ENCODE measurements at places on chromosomes 2 and 18. TPM values are rescaled to one million over a fixed set of nuclear protein-coding genes. Genes with fewer than 3 reads are reported as not detected.
A peak's percentile ranks its signal among the peaks of the same experiment; 100 is the strongest.

Gene METTL8
- 41.5 TPM for total RNA-seq

Gene NEU4
- 0.49 TPM for total RNA-seq

Gene TIGD1
- total RNA-seq, result 7.9 TPM

GRCh38 chr2:15840148-15840547 is 100.2 kb upstream of the MYCN start:
- DNase-seq, result peak; percentile 59

Gene MYO7B
- total RNA-seq, result 0.78 TPM

DNA sequence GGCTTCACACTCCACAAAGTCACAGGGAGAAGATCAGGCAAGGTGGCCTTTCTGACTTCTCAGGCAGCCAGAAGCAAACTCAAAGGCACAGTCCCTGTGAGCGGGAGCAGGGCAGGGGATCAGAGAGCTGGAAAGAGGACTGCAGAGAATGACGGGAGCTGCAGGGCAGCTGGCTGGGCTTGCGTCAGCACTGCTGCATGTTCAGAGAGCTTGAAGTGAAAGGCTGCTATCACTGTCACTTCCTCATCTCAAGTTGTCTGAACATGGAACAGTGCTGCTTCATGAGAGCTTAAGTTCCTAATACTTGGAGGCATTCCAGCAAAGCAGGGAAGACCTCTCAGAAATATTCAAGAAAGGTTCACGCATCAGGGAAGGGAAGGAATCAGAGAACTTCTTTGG is 20.4 kb downstream of the TGFBRAP1 start:
- no peak for DNase-seq

Gene MOCOS
- 38.0 TPM for total RNA-seq

GRCh38 chr18:51020536-51020935 is 9.5 kb upstream of the SMAD4 start:
- no peak for DNase-seq

DNA sequence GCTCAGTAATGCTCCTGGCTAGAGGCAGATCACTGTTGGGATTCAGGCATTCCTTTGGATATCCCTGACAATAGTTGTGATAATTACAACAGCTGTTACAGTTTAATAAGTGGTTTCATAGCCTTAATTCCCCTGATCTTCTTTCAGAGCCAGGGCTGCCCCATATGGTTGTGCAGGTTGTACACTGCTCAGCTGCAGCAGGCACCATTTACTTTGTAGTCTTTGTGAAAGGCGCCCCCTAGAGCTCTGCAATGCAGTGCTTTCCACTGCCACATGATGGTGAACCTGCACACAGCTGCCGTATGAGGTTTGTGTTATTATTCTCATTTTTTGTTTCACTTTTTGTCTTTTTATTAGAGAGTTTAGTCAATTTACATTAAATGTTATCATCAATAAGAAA is 239.1 kb downstream of the KCNS3 start:
- DNase-seq, result no peak

DNA sequence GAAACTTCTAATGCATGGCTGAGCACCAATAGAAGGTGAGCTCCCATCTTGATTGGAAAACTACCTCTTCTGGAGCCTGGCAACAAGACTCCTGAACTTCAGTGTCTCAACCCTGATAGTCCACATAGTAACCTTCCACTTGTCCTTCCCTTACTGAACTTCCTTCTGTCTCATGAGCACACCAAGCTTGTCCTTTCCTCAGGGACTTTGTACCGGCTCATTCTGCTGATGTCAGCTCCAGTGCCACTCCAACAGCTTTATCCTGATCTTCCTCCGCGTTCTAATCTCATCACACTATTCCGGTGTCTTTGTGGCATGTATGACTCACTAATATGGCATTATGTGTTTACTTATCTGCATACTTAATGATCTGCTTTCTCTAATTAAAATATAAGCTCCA is 862.0 kb upstream of the ID2 start:
- DNase-seq, result no peak

- no peak for DNase-seq
Observed at GRCh38 chr18:67783196-67783946, 266.9 kb upstream of the DSEL start.

GRCh38 chr2:108938077-108938710 is 50.8 kb downstream of the EDAR start:
- DNase-seq, result no peak

Gene UPP2
- not detected for total RNA-seq

- no peak for DNase-seq
Observed at GRCh38 chr2:24490181-24490689, 819 bp upstream of the NCOA1 start.

Gene RTKN
- total RNA-seq, result 36.4 TPM

GRCh38 chr18:62365420-62365819 is 40.3 kb downstream of the TNFRSF11A start:
- DNase-seq, result no peak

Gene LOXL3
- total RNA-seq, result 6.4 TPM

DNA sequence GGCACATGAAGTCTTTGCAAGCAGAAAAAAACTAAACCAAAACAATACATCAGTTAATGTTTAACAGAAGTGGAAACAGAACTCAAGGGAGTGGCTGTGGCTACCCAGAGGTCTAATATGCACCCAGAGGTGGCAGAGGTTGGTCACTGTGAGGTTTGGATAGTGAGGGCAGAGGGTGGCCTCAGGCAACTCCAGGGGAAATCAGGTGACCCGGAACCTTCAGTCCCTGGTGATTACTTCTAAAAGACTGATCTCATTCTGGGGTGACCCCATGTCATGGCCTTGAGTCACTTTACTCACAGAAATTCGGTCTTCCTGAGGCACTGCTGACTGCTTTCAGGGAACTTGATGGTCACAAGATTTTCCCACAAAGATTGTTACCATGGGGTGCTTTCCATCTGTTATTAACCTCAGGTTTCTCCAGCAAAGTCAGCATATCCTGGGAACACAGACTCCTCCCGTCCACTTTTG is 99.4 kb downstream of the TMEM17 start:
- no peak for DNase-seq

Gene CD28
- total RNA-seq, result 0.21 TPM

DNA sequence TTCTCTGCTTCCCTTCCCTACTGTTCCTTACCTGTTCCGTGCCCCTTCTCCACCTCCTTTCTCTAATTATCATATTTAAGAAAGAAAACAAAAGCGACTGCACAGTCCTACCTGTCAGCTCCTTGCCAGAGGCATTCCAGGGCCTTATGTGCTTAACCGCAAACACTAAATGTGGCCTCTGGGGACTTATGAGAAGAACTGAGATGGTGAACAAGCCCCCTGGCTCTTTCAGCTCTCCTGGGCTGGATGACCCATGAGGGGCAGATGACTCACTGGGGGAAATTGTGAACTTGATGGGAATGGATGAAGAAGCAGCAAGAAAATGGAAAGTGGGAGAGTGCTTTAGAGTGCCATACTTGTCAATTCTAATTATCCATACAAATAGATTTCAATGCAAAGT is 106.3 kb upstream of the LYPD1 start:
- no peak for DNase-seq

- no peak for DNase-seq
Observed at GRCh38 chr2:168632709-168633121, 169.7 kb upstream of the NOSTRIN start.

Gene ADAM23
- 0.78 TPM for total RNA-seq

Gene BUB1
- 1.4 TPM for total RNA-seq

DNA sequence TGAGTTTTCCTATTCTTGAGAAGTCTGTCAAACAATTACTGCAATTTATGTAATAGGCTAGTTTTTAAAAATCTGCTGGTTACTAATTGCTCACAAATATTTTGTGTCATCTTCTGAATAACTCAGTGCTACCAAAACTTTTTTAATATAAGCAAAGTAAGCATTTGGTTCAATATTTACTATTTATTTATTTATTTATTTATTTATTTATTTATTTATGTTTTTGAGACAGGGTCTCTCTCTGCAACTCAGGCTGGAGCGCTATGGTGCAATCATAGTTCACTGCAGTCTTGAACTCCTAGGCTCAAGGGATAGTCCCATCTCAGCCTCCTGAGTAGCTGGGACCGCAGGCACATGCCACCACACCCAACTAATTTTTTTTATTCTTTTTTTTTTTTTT is 60.4 kb upstream of the CDH20 start:
- no peak for DNase-seq

Gene FNDC4
- 3.7 TPM for total RNA-seq

DNA sequence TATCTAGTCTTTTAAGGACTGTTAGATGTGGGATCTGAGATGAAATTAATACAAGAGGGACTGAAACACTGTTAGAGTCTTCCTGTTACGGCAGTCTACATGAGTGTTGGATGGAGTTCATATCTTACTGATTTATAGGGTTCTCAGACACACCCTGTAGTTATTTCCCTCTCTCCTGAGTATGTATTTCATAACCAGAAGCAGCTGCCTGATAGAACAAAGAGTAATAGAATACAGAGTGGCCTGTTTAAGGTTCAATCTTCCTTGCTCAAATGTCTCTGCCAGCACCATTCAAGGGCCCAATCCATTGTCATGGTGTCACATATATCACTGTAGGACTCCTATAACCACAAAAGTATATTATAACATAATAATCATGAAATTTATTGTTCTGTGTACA is 1229.1 kb upstream of the ACVR2A start:
- no peak for DNase-seq

Gene IL1A
- total RNA-seq, result 5.9 TPM

Gene ANKZF1
- total RNA-seq, result 73.1 TPM

Gene RESP18
- total RNA-seq, result not detected

DNA sequence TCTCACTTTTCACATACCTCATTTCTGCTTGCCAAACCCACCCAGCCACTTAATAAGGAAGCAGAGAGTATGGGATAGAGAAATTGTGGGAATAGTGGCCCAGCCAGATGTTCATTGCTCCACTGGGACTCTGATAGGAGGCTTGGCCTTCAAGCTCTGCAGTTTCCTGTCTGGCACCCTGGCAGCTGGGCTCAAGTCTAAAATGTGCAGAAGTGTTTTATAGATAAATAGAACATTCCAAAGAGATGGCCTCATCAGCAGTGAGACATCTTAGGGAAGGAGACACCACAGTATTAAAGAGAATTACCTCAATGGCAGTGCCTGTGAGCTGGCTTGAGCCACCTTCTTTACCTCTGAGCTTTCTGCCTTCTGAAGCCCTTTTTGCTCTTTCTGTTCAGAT is 24.7 kb downstream of the COPS7B start:
- DNase-seq, result no peak

Gene LPIN1
- total RNA-seq, result 32.3 TPM

GRCh38 chr2:88608184-88608583 is 19.1 kb downstream of the EIF2AK3 start:
- DNase-seq, result no peak

Gene GKN2
- total RNA-seq, result not detected

Gene SETBP1
- total RNA-seq, result 51.0 TPM

DNA sequence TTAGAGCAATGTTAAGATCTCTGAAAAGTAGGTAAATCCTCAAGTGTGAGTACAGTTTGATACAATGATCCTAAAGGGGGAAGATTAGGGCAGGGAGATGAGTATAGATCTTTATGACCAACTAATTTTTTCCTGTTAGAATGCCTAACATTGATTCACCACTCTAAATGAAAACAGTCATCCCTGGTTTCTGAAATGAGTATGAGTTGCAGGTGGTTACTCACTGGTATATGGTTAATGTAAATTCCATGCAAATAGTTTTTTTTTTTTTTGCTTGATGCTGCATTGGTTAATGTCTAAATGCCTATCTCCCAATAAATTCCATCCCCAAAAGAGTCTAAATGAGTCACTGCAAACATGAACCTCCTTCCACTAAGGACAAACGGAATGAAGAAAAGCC is 55.0 kb upstream of the SERPINB2 start:
- DNase-seq, result no peak

Gene SDC1
- total RNA-seq, result 480 TPM

Gene PROM2
- 176 TPM for total RNA-seq

DNA sequence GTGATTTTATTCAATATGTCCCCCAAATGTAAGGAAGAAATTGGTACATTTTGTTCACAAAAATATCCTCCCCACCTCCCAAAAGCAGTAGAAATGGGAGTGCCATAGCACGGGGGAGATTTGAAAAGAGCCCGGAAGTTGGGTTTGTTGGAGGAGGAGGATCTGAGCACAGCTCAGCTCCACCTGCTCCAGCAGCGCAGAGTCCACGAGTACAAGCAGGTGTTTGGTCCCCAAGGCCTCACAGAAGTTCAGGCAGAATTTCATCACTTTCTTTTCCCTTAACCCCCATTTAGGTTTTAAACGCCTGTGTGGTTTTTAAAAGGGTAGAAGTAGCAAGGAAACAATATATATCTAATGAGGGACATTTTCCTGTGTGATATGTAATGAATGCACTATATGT is 56.0 kb downstream of the TRAPPC12 start:
- no peak for DNase-seq

- DNase-seq, result no peak
Observed at GRCh38 chr2:188917632-188918031, 56.5 kb upstream of the COL3A1 start.

- DNase-seq, result no peak
Observed at GRCh38 chr2:20653695-20654534, 3.0 kb upstream of the HS1BP3 start.

Gene EMILIN1
- total RNA-seq, result 65.8 TPM

Gene SMYD1
- not detected for total RNA-seq

- DNase-seq, result no peak
Observed at GRCh38 chr2:25308599-25308998, 33.1 kb downstream of the DNMT3A start.

Gene XIRP2
- 0.42 TPM for total RNA-seq

Gene IGFBP5
- total RNA-seq, result 697 TPM

- DNase-seq, result no peak
Observed at GRCh38 chr2:33022989-33023727, 76.4 kb downstream of the LTBP1 start.

DNA sequence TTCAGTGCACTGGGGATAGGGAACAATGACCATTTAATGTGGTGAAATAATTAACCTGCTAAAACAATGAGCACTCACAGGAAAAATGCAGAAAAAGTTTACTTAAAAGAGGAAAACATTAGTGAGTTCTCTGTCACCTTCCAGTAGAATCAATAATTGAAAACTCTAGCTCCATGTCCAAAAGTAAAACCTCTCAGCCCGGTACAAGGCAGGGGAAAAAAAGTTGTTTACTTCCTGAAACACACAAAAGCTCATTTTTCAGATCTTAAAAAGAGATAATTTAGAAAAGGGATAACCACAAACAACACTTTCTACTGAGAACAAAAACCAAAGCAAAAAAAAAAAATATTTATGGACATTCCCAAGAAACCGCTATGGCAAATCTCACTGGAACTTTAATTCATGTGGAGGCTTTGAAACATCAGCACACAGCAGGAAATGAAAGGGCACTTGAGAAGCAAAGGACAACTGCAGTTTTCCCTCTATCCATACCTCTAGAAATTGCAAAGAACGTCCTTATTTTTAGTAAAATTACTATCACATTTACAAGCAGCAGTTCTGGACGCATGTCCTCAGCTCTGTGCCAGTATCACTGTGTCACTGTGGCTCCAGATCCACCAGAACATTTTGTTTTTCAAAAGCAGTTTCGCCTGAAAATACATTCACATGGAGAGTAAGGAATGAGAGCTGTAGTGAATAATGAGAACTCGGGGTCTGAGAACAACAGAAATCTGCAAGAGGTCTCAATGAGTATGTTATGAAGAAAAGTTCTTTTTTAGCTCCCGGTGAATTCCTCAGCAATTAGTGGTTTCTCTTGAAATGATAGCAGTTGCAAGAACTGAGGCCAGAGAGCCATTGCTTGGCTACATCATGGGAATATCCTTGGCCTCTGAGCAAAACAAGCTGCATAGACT is 44.7 kb upstream of the DNAH7 start:
- no peak for DNase-seq

GRCh38 chr18:58216071-58216481 is 172.1 kb downstream of the NEDD4L start:
- DNase-seq, result no peak

GRCh38 chr2:101433465-101433864 is 41.4 kb downstream of the RFX8 start:
- DNase-seq, result no peak
